ENCODE measurements at places on chromosomes 7 and 10. TPM values are rescaled to one million over a fixed set of nuclear protein-coding genes. Genes with fewer than 3 reads are reported as not detected.

DNA sequence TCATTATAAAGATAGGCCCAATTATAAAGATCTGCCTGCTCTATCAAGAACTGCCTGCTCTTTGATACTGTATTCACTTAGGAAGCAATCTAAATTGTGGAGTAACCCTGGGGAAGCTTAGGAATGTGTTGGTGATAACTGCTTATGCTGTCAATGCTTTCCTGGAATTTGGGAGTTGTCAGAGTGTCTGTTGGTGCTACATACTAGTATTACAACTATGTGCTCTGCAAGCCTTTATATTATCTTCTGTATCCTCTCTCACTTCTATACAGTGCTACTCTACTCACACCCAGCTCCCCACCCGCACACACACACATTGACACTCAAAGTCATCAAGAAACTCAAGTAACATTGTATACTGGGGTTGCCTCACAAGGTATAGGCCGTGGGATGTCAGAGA, 6.1 kb downstream of the ZNF277 start:
- no peak for DNase-seq

GRCh38 chr10:81600185-81600584, 274.8 kb upstream of the NRG3 start:
- DNase-seq, result no peak

Gene SEMA3A
- total RNA-seq, result 3.4 TPM

Gene FAM20C
- total RNA-seq, result 11.3 TPM

DNA sequence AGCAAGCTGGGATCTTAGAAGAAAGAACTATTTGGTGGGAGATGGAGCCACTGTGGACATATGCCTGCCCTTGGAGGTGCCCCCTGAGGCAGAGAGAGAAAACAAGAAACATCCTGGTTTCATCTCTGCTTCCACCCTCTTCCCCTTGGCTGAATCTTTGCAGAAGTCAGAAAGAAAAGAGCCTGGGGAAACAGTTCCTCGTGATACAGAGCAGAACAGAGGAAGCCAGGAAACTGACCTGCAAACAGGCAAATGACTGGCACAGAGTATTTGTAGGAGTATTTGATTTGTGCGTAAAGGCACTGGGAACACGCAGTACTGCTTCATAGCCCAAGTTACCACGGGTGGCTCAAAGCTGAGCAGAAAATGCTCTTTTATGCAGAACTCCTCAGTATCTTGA, 7.0 kb upstream of the KEL start:
- no peak for DNase-seq

DNA sequence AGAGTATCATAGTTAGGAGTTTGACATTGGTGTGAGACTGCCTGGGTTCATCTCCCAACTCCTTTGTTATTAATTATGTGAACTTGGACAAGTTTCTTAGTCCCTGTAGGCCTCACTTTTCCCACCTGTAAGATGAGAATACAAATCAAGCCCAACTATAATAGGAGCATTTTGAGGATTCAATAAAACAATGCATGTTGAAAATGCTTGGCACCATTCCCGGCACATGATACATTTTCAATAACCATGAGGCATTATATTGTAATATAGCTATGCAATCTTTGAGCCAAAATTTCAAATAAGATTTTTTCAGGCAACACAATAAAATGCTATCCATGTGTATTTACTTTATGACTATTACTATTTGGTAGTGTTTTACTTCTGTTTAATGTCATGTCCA, 229.0 kb upstream of the SP4 start:
- DNase-seq, result no peak

DNA sequence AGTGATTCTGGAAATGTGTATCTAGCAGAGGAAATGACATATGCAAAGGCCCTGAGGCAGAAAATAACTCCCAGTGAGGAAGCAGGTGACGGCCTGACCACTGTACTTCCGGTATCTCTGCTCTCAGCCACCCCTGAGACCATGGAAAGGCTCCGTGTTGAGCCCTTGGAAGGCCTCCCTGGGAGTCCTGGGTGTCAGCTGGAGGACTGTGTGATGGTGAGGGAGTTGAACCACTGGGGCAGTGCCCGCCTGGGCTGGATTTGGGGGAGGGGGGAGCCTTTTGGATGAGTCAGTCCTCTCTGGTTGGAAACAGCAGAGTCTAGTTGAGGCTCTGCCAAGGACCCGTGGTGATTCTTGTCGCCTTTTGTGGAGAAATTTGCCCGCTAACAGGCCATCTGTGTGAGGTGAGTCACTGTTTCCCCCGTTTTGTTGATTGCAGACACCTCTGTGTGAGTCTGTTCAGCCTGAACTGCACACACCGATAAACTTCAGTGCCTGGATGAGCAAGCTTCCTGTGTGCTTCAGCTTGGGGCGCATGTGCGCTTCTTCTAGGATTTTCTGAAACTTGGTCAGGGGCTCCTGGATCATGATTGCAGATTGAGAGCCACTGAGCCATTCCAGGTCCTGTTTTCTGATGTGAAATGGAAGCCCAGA, 98.6 kb downstream of the GRK5 start:
- DNase-seq, result peak; percentile 71

Gene CREM
- total RNA-seq, result 11.3 TPM

DNA sequence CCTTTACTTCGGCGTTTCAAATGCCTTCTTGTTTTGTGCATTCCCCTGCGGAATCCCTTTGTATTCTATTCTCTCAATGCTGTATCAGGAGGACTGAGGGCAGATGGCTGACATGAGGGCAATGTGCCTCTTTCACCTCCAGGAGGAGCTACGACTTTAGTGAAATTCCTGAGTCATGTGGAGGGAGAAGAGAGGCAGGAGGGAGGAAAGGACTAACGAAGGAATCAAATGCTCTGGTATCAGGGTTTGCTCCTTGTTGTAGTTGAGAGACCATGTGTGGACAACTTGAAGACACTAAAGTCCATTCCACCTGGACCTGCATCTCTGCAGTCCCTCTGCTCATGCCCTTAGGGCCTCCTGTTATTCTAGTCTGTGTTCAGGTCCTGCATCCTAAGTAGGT, 40.2 kb upstream of the PRSS58 start:
- DNase-seq, result no peak

- peak; percentile 9 for DNase-seq
These were observed 1.3 kb downstream of the CTTNBP2 start for GRCh38 chr7:117871778-117872538.

Gene THSD7A
- total RNA-seq, result 1.7 TPM

DNA sequence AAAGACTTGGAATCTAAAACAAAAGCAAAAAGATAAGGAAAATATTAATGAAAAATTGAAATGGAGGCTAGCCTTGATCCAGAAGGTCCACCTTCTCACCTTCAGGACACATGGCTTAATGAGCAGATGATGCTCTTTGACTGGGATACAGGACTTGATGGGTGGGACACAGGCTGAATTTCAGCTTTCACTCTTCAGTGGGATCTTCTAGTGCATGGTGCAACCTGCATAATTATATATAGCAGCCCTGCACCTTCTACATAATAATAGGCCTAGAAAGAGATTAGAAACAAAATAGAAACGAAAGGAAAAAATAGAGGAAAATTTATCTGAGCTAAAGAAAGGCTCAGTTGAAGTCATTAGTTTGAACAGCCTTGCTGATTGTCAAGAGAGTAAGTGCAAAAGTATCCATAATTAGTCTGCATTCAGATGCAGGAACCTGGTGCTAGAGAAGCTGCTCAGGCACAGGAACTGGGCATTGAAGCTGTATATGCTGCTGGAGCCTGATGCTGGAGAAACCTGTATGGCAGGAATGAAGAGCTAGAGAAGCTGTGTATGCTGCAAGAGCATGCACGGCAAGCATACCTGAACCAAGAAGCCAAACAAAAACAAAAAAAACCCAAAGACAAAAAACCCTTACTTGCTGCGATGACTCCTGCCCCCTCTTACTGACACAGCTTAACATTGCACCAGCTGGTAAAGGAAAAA, 19.4 kb downstream of the MKLN1 start:
- DNase-seq, result no peak

DNA sequence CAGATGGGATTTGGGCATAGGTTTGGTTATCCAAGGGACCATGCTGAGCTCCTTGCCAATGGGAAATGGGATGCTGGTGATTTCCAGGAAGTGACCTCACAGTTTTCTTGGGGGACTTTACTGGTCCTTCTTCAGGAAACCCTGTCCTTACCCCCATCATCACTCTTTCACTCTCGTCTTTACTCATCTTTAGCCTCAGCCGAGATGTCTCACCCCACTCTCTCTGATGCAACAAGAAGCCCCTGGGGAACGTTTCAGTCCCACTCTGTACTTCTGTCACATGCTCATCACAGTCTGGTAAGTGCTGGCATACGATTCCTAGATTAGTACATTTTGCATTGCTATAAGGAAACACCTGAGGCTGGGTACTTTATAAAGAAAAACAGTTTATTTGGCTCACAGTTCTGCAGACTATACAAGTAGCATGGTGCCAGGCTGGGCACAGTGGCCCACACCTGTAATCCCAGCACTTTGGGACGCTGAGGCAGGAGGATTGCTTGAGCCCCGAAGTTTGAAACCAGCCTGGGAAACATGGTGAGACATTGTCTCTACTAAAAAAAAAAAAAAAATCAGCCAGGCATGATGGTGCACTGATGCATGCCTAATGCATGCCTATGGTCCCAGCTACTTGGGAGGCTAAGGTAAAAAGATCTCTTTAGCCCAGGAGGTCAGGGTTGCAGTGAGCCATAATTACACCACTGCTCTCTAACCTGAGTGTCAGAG, 63.5 kb upstream of the VKORC1L1 start:
- no peak for DNase-seq

- no peak for DNase-seq
These were observed 31.9 kb upstream of the AGBL3 start for GRCh38 chr7:134954197-134955082.

Gene IL2RA
- total RNA-seq, result 0.61 TPM

Gene AOC1
- total RNA-seq, result 682 TPM

- no peak for DNase-seq
These were observed 3.5 kb downstream of the GLCCI1 start for GRCh38 chr7:7972128-7972527.

Gene DGKI
- total RNA-seq, result 0.24 TPM

Gene ZNF853
- total RNA-seq, result 0.79 TPM

Measured in left colon (tissue), 2 donors.